ENCODE measurements at places on chromosomes 12 and 14. TPM values are rescaled to one million over a fixed set of nuclear protein-coding genes. Genes with fewer than 3 reads are reported as not detected.

The SLC25A47 gene
- total RNA-seq, result not detected

The B4GALNT3 gene
- total RNA-seq, result 14.1 TPM

The SPX gene
- 0.61 TPM for total RNA-seq

The SCNN1A gene
- total RNA-seq, result not detected

The ARMH4 gene
- total RNA-seq, result not detected

The PRB2 gene
- total RNA-seq, result not detected

The KIF21A gene
- total RNA-seq, result 20.3 TPM

The MON2 gene
- 80.1 TPM for total RNA-seq

The KERA gene
- not detected for total RNA-seq

The SPIC gene
- not detected for total RNA-seq

The CCDC175 gene
- total RNA-seq, result not detected

The CFAP251 gene
- 2.9 TPM for total RNA-seq

The PTGER2 gene
- total RNA-seq, result 94.5 TPM

The KSR2 gene
- total RNA-seq, result not detected

The SERPINA10 gene
- total RNA-seq, result not detected

The COX8C gene
- total RNA-seq, result not detected

The RTL1 gene
- total RNA-seq, result not detected

Measured in natural killer cell treated with Interleukin-12 subunit alpha and Interleukin-12 subunit beta and Interleukin-15 and Interleukin-18, amount 100 ng/mL, for 72 hours (primary cell).